H7 (cell line): ENCODE measurements at places on chromosomes 16 and 17. TPM values are rescaled to one million over a fixed set of nuclear protein-coding genes. Genes with fewer than 3 reads are reported as not detected.

Gene CCL14
- total RNA-seq: not detected in 2 replicates

Gene HNF1B
- 0.30 and 1.1 TPM in 2 replicates for total RNA-seq

Gene C1QTNF8
- not detected in 2 replicates for total RNA-seq

Gene GAST
- total RNA-seq: not detected in 2 replicates

Gene HP
- 1.6 and 9.8 TPM in 2 replicates for total RNA-seq
